ENCODE measurements at places on chromosomes 2 and 18.

GRCh38 chr2:62462211-62462610 lies 43.8 kb downstream of the TMEM17 start:
- DNase-seq: no peak

DNA sequence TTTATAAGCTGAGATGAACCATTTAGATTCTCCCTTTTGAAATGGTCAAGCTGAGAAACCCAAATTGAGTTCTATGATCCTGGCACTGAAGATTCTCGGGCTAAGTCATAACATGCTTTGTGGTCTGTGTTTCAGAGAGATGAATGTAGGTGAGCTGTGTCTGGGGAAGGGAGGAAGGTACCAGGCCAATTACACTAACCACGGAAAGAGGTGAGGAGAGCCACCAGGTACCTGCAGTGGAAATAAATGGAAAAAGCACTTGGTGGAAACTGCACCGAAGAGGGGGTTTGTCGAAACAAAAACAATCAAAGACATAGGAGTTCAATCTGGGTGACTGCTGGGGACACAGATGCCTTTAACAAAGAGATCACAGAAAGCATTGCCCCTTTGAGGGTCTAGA lies 963 bp upstream of the MRPL44 start:
- no peak for DNase-seq

- no peak for DNase-seq
Measured at GRCh38 chr2:225326969-225327368, 72.5 kb upstream of the NYAP2 start.

- no peak for DNase-seq
Measured at GRCh38 chr2:241204490-241204889, 16.0 kb downstream of the ANO7 start.

DNA sequence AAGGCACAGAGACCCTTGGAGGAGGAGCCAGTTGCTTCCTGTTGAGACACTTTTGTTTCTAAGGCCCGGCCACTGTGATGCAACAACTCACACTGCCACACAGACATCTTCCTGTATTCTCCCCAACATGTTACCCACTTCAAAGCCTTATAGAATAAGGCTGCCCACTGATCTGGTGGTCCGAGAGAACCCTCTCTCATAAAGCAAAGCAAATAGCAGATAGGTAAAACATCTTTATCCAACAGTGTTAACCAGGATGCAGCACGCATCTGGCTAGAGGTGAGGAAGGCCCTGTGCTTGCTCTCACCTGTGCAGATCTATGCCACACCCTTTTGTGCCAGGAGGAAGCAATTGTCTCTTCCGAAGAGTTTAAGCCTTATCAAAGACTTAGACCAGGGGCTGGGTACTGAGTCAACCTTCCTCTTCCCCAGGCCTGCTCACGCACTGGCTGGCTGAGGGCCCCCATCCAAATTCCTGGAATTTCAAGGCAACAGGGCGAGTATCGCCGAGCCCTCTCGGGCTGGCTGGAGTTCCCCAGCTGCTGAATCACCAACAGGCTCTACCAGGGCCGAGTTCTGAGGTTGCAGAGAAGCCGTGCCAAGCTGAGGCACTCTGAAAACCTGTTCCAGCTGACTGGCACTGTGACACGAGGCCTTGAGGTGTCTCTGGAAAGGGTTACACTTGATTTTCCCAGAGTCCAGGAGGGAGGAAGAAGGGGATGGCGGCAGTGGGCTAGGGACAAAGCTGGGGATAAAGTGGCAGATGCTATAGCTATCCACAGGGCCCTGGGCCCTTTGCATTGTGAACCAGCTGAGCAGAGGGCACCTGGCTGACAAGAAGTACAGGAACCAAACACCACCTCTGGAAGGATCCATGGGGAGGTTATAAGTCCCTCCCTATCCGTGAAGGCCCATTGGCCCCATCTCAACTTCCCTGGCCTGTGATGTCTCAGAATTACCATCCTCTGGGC lies 29.3 kb downstream of the TGFA start:
- DNase-seq: peak; percentile 96

GRCh38 chr18:75162467-75162866 lies 46.5 kb downstream of the PTGR3 start:
- no peak for DNase-seq

GRCh38 chr2:212686285-212686895 lies 147.8 kb upstream of the ERBB4 start:
- peak; percentile 30 for DNase-seq

DNA sequence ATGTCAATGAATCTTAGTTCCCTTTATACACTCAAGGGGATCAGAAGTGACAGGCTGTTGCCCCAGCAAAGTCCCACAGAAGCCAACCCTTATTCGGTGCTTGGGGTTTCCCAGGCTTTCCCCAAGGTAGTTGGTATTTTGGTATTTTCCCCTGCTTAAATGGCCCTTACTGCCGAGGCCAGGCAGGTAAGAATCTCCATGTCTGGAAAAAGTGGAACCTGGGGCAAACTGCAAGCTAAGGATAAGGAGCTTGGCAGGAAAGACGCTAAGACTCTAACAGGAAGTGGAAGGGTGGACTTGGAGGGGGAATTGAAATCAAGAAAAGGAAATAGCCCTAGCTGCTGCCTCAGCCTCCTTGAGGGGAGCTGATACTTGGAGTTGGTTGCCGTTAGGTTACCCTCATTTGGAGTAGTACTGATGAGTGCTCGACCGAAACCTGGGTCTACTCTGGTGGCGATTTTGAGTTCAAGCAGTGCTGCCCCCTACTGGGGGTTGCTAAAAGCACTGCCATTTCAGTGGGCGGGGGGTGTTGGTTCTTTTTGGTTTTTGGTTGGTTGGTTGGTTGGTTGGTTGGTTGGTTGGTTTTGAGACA lies 3.3 kb upstream of the GPBAR1 start:
- DNase-seq: no peak

- no peak for DNase-seq
Measured at GRCh38 chr2:135091681-135092080, 39.6 kb downstream of the RAB3GAP1 start.

DNA sequence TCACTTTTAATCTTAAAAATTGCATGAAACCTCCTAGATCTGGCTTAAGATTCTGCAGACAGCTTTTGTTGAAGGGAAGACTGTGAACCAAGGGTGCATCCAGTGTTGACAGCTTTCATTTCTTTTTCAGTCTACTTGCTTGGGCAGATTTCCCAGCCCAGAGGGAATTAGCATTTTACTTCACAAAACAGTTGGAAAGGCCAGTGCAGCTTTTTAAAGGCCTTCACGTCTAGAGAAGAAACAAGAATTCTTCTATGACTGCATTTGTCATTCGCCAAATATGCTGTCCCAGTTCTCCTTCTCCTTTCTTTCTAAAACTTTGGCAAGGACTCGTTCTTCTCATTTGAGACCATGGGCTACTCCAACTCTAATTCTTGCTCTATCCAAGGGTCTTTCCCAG lies 17.4 kb downstream of the NTSR2 start:
- DNase-seq: no peak

- DNase-seq: no peak
Measured at GRCh38 chr2:55063713-55064323, 13.6 kb upstream of the RTN4 start.

- DNase-seq: no peak
Measured at GRCh38 chr2:43539436-43539835, 56.4 kb downstream of the THADA start.

GRCh38 chr2:127675331-127676261 lies at the start of gene LIMS2:
Gene LIMS2 (minus strand): TSS chr2:127675530. CDS start chr2:127675024, 506 bp downstream.
- no peak for DNase-seq

DNA sequence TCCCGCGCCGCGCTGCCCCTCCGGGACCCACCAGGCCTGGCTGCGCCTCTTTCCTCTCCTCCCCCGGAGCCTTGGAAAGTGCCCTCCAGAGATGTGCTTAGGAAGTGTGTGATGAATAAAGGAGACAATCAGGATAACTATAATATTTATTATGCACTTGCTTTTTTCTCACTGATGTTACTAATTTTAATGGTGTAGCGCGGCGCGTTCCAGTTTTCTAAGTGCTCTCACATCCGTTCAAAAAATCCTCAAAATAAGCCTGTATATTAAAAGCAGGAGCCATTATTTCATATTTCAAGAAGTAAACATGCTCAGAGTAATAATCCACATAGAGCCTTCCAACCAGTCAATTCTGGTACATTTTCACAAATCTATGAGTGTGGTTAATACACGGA lies 941 bp upstream of the MPPE1 start:
- DNase-seq: no peak

DNA sequence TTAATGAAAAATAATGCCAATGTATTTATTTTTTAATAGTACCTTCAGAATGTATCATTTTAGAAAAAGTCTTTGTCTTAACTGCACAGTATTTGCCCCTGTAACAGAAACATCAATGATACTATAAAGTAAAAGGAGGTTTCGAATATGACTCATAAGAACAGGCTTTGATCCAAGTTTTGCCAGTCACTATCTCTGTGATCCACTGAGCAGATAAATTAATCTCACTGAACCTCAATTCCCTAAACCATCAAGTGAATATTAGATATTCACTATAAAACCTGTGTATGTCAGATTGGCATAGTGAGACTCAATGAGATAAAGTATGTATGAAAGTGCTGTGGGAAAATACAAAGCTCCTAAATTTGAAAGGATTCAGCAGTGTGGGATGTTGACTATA lies 292.1 kb downstream of the EXOC6B start:
- DNase-seq: no peak

GRCh38 chr2:237919593-237919992 lies 47.2 kb upstream of the UBE2F start:
- no peak for DNase-seq

GRCh38 chr18:13464432-13465123 lies 246.0 kb downstream of the LDLRAD4 start:
- DNase-seq: no peak

- no peak for DNase-seq
Measured at GRCh38 chr2:96203130-96204028, 5.2 kb downstream of the STARD7 start.

- DNase-seq: peak; percentile 32
Measured at GRCh38 chr2:190635781-190636180, 13.1 kb upstream of the NAB1 start.

DNA sequence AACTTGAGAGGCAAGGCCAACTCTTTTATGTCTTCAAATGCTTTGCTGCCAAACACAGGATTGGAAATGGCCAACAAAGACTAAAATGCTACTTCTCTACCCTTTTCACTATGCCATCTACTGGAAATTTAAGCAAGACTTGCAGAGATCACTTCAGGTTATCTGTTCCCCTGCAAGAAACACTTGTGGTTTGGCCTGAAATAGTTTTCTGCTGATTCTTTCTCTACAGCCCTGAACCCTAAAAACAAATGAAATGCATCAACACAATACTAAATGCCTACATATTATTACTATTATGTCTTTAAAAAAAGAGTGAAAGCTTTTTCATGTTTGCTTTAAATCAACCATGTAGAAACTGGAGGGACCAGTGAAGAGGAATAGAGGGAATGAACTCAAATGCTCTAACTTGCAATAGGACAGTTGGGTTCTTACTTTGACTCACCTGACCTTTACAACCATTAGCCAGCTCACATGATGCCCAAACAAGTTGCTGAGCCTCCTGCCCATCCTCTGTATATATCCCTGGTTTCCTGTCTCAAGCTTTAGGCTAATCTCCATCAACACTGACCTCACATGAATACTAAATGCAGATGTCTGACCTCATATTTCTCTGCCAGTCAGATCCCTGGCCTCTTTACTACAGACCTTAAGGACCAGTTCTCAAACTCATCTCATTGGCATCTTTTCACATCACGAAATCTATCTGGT lies 17.5 kb upstream of the ADAM17 start:
- DNase-seq: no peak

GRCh38 chr2:11985817-11986566 lies 239.6 kb downstream of the LPIN1 start:
- no peak for DNase-seq

DNA sequence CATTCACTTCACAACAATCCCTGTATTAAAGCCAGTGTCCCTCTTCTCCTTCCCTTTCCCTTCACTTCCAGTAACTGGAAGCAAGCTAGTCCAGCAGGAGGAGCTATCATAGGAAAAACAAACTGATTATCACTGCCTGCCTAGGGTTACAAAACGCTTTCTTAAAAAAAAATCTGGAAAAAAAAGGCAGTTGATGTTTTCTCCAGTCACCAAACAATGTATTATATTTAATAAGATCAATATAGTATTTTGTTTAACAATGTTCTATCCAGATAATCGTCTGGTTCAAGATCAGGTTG lies 78.8 kb upstream of the ITGB6 start:
- DNase-seq: no peak

DNA sequence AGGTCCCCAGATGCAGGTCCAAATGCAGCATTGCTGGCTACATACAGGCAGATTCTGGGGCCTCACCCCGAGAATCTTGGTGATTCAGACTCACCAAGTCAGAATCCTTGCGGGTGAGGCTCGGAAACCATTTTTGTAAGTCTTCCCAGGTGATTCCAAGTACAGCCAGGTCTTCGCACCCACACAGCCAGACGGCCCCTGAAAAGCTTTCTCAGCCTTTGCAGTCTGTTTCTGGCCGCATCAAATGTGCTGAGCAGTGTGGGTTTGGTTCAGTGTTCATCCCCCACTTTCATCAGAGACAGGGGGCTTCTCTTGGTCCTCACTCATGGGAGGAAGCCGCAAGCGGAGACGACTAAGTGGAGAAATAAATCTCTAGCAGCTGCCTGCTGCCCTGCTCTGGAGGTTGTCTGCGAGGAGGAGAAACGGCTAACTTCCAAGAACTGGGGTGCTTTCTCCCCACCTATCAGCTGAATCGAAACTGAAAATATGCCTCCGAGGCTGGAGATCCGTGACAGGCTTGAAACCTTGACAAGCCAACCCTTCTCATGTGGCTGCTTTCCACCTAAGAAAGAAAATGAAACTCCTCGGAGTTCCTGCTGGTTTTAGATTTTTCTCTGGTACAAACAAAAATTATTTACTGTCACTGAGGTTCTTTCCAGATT lies 8.9 kb upstream of the TMEM185B start:
- DNase-seq: no peak

- peak; percentile 15 for DNase-seq
Measured at GRCh38 chr2:168948621-168949212, 47.6 kb downstream of the G6PC2 start.

- no peak for DNase-seq
Measured at GRCh38 chr2:174776223-174776622, 12.0 kb upstream of the CHRNA1 start.

- DNase-seq: no peak
Measured at GRCh38 chr2:117885308-117885707, 70.8 kb downstream of the DDX18 start.

DNA sequence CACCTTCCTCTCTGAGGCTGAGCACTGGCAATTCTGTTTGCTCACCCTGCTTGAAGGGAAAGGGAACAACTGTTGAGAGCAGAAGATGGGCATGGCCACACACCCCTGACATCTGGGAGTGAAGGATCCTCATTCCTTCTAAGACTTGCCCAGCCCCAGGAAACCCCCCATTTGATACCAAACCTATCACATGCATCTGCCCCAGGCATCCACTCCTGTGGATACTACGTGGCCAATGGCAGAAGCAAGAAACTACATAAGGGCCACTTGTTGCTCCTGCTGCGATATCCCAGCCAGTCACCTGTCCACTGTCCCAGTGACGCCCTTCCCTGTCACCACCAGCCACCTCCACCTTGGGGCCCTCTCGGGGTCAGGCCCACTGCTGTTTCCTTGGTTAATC lies 185.2 kb downstream of the SMAD2 start:
- DNase-seq: no peak

- DNase-seq: no peak
Measured at GRCh38 chr2:173884025-173884802, 81.0 kb downstream of the SP3 start.

Measured in Caki2 (cell line).